A549 treated with DMSO at 1 μM for 4 hours (cell line): ENCODE measurements at places on chromosomes 5 and 9. TPM values are rescaled to one million over a fixed set of nuclear protein-coding genes. Genes with fewer than 3 reads are reported as not detected.

Gene TLR4
- total RNA-seq: 0.08 to 0.13 TPM (median 0.09 TPM) in 5 replicates

Gene PTPA
- 118 to 139 TPM (median 136 TPM) in 5 replicates for total RNA-seq

Gene MYMK
- not detected in 5 replicates for total RNA-seq

Gene ZBTB26
- total RNA-seq: 1.9 to 2.6 TPM (median 2.5 TPM) in 5 replicates

Gene IFNK
- total RNA-seq: not detected in 5 replicates

Gene PJA2
- 14.6 to 21.6 TPM (median 20.4 TPM) in 5 replicates for total RNA-seq

Gene GAS1
- total RNA-seq: 0.05 to 0.08 TPM (median 0.06 TPM) in 4 of 5 replicates, not detected in the other

Gene CARTPT
- total RNA-seq: not detected in 5 replicates

Gene KIF20A
- total RNA-seq: 43.0 to 53.6 TPM (median 47.9 TPM) in 5 replicates

Gene TSSK1B
- total RNA-seq: not detected in 5 replicates

Gene C5orf58
- not detected in 5 replicates for total RNA-seq

Gene MEGF9
- 23.4 to 34.5 TPM (median 32.2 TPM) in 5 replicates for total RNA-seq

Gene CCDC183
- 0.10 to 0.34 TPM (median 0.26 TPM) in 5 replicates for total RNA-seq

Gene GLRA1
- not detected in 5 replicates for total RNA-seq

Gene GPR150
- total RNA-seq: 0.08 to 0.14 TPM (median 0.14 TPM) in 4 of 5 replicates, not detected in the other

Gene PRDM9
- total RNA-seq: not detected in 5 replicates

Gene PTRH1
- total RNA-seq: 10.4 to 17.0 TPM (median 14.5 TPM) in 5 replicates

Gene PCDH1
- 1.5 to 2.4 TPM (median 2.1 TPM) in 5 replicates for total RNA-seq

Gene SEMA5A
- total RNA-seq: not detected in 5 replicates

Gene ZNF462
- 4.9 to 6.2 TPM (median 5.9 TPM) in 5 replicates for total RNA-seq

Gene HSPB3
- not detected in 5 replicates for total RNA-seq

Gene ZNF367
- total RNA-seq: 5.9 to 8.0 TPM (median 7.1 TPM) in 5 replicates

Gene FAM200C
- total RNA-seq: 1.3 to 2.7 TPM (median 2.5 TPM) in 5 replicates

Gene GRXCR2
- total RNA-seq: not detected in 5 replicates

Gene CEP72
- total RNA-seq: 8.8 to 11.1 TPM (median 10.9 TPM) in 5 replicates

Gene DDX31
- total RNA-seq: 25.6 to 31.3 TPM (median 29.0 TPM) in 5 replicates

Gene SLC25A2
- total RNA-seq: not detected in 5 replicates

Gene ALAD
- 14.7 to 17.7 TPM (median 15.6 TPM) in 5 replicates for total RNA-seq

Gene EPB41L4B
- total RNA-seq: 5.9 to 11.0 TPM (median 10.0 TPM) in 5 replicates

Gene CDO1
- total RNA-seq: not detected in 5 replicates

Gene COL5A1
- total RNA-seq: 37.9 to 62.3 TPM (median 51.6 TPM) in 5 replicates

Gene RACK1
- total RNA-seq: 3,029 to 4,315 TPM (median 3,357 TPM) in 5 replicates

Gene PAEP
- 0.13 to 0.46 TPM (median 0.20 TPM) in 3 of 5 replicates, not detected in the others for total RNA-seq

Gene CD72
- total RNA-seq: 0.06 to 0.13 TPM (median 0.10 TPM) in 3 of 5 replicates, not detected in the others

Gene ZFR
- total RNA-seq: 60.4 to 70.1 TPM (median 67.3 TPM) in 5 replicates

Gene ANKRD34B
- total RNA-seq: 0.03 to 0.09 TPM (median 0.05 TPM) in 4 of 5 replicates, not detected in the other

Gene APBA1
- 0.17 to 0.47 TPM (median 0.27 TPM) in 5 replicates for total RNA-seq

Gene SHISAL2B
- not detected in 5 replicates for total RNA-seq

Gene GFI1B
- 0.06 to 0.15 TPM (median 0.06 TPM) in 3 of 5 replicates, not detected in the others for total RNA-seq

Gene ISL1
- total RNA-seq: not detected in 5 replicates

Gene CMBL
- total RNA-seq: 19.2 to 23.5 TPM (median 22.2 TPM) in 5 replicates
